ENCODE measurements at places on chromosomes 11 and 22.

DNA sequence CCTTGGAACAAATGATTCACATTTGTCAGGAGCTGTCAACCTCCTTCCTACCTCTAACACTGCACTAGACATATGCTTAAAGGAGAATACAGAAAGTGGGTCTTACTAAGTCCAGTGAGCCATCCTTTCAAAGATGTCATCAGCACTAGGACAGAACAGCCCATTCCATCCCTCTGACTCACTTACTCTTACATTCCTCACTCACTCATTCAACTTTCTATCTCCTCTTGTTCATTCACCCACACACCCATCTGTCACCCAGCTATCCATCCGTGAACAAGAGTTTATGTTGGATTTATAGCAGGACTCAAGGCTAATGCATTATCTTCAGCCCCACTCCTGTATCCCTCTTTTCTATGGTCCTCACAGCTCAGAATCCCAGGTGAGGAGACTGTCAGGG, 9.1 kb downstream of the INSC start:
- no peak overlapping the region for H3K27ac ChIP-seq
- H3K36me3 ChIP-seq, result no peaks in the 10 kb centered on the region
- H3K27me3 ChIP-seq, result no peaks in the 10 kb centered on the region

DNA sequence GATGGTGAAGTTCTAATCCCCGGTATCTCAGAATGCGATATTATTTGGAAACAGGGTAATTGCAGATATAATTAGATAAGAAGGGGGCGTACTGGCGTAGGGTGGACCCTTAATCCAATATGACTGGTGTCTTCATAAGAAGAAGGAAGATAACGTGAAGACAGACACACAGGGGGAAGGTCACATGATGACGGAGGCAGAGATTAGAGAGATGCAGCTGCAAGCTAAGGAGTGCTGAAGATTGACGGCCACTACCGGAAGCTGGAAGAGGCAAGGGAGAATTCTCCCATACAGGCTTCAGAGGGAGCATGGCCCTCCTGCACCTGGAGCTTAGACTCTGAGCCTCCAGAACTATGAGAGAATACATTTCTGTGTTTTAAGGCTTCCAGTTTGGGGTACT, 54.8 kb downstream of the MIAT start:
- H3K36me3 ChIP-seq, result peaks cover 32% of the 10 kb centered on the region
- H3K4me3 ChIP-seq, result no peak overlapping the region
- H3K27me3 ChIP-seq, result no peaks in the 10 kb centered on the region
- H3K4me1 ChIP-seq, result no peaks in the 10 kb centered on the region

- H3K4me1 ChIP-seq, result peaks cover 24% of the 10 kb centered on the region
- no peak overlapping the region for H3K27ac ChIP-seq
- H3K36me3 ChIP-seq, result no peaks in the 10 kb centered on the region
- no peak for ATAC-seq
- H3K4me3 ChIP-seq, result no peak overlapping the region
Measured at GRCh38 chr11:15616130-15617105, 501.7 kb downstream of the INSC start.

DNA sequence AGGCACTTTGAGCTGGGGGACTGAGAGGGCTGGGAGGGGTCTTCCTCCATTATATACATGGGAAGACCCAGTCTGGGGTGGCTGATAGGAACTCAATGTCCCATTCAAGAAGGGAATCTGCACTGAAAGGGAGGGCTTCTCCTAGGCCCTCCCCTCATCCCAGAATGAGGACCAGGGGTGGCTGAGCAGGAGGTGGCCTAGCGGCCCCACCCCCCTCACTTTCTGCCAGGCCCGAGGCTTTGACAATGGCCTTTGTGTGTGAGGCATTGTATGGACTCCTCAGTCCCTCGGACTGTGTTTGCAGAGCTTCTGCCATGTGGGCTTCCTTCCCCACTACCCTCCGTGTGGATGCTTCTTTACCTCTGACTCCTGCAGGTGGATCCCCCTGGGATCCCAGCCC, 65.7 kb downstream of the NECTIN1 start:
- H3K27me3 ChIP-seq, result peaks cover 4% of the 10 kb centered on the region
- H3K4me1 ChIP-seq, result peaks cover 9% of the 10 kb centered on the region
- H3K27ac ChIP-seq, result no peak overlapping the region
- H3K36me3 ChIP-seq, result peaks cover 15% of the 10 kb centered on the region
- no peak overlapping the region for H3K4me3 ChIP-seq
- no peak for ATAC-seq

- ATAC-seq, result no peak
- no peaks in the 10 kb centered on the region for H3K4me1 ChIP-seq
- no peaks in the 10 kb centered on the region for H3K27me3 ChIP-seq
Measured at GRCh38 chr11:15599376-15599775, 484.7 kb downstream of the INSC start.

DNA sequence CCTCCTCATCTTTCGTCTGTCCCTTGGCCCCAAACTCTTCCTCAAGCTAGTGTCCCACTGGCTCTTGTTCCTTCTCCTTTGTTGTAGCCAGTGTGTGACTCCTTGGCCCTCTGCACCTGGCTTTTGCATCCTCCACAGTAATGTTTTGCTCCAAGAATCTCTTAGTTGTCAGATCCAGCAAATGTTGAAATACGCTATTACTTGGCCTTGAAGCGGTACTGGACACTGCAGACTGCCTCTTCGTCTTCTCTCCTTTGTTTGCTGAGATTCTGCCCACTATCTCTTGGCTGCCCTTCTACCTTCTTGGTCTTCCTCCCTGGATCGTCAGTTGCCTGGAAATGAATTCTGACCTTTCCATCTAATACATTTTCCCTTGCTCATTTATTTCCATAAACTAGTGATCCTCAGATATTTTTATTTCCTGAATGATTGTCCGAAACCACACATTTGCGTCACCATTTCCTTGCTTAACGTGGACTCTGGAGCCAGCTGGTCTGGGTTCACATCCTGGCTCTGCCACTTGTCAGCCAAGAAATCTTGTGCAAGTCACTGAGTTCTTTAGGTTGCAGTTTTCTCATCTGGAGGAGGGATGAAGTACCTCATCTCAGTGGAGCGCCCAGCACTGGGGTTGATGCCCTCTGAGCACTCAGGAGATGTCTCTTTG, 113.6 kb downstream of the LDLRAD3 start:
- no peaks in the 10 kb centered on the region for H3K4me1 ChIP-seq
- no peak overlapping the region for H3K4me3 ChIP-seq
- peak; percentile 88 for ATAC-seq
- no peaks in the 10 kb centered on the region for H3K36me3 ChIP-seq
- no peaks in the 10 kb centered on the region for H3K27me3 ChIP-seq
- no peak overlapping the region for H3K27ac ChIP-seq

DNA sequence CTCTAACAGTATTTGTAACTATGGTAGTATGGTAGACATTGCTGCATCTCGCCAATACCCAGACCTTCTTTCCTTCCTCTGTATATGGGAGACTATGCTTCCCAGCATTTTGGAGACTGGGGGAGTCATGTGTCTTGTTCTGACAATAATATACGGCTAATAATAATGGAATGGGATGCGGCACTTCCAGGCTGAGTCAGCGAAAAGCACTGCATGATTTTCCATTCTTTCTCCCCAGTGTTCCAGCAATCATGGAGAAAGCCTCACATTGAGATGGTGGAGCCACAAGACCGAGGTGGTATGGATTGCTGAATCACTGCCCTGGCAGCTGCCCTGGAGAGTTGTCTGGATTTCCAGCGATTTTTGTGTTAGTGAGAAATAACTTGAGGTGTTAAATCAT, 77.1 kb upstream of the FIBIN start:
- H3K4me3 ChIP-seq, result no peak overlapping the region
- no peaks in the 10 kb centered on the region for H3K27me3 ChIP-seq
- no peaks in the 10 kb centered on the region for H3K4me1 ChIP-seq
- no peak for ATAC-seq
- no peak overlapping the region for H3K27ac ChIP-seq
- H3K36me3 ChIP-seq, result no peaks in the 10 kb centered on the region

DNA sequence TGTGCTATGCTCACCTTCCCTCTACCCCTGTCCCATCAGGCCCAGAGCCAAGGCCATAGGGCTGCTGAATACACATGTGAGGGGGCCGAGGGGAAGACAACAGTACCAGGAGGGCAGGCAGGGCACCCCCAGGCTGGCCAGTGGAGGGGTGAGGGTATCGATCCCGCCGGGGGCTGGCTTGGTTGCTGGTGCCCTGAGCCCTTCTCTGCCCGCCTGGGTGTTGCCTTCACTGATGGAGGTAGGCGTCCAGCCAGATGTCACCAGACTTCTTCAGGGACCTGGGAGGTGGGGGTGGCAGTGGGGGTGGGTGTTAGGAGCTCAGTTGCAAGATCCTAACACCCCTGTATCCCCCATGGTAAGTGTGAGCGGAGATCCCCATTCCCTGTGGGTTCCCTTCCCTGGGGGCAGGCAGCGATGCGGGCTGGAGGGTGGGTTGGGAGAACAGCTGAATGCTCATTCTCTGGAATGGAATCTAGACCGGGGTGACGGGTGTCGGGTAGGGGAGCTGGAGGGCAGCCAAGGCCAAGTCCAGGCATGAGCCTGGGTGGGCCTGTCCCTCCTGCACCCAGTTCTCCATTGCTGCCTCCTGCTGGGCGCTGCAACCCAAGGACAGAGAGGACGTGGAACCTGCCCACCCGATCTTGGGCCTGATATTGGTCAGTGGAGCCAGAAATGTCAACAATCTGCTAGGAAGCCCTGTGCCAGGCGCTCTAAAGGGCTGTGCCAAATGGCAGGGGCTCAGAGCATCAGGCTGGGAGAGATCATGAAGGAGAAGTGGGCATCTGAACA, 17.6 kb downstream of the FADS3 start:
- peaks cover 3% of the 10 kb centered on the region for H3K4me1 ChIP-seq
- no peak overlapping the region for H3K27ac ChIP-seq
- peaks cover 60% of the 10 kb centered on the region for H3K36me3 ChIP-seq
- no peak overlapping the region for H3K4me3 ChIP-seq
- ATAC-seq, result no peak

- H3K27ac ChIP-seq, result no peak overlapping the region
- no peaks in the 10 kb centered on the region for H3K36me3 ChIP-seq
- H3K27me3 ChIP-seq, result no peaks in the 10 kb centered on the region
- H3K4me3 ChIP-seq, result no peak overlapping the region
- no peaks in the 10 kb centered on the region for H3K4me1 ChIP-seq
Measured at GRCh38 chr11:112590764-112591163, 330.1 kb upstream of the PLET1 start.

GRCh38 chr11:82261367-82261766, 472.3 kb downstream of the FAM181B start:
- no peak overlapping the region for H3K4me3 ChIP-seq
- no peak overlapping the region for H3K27ac ChIP-seq
- no peaks in the 10 kb centered on the region for H3K4me1 ChIP-seq
- no peak for ATAC-seq

DNA sequence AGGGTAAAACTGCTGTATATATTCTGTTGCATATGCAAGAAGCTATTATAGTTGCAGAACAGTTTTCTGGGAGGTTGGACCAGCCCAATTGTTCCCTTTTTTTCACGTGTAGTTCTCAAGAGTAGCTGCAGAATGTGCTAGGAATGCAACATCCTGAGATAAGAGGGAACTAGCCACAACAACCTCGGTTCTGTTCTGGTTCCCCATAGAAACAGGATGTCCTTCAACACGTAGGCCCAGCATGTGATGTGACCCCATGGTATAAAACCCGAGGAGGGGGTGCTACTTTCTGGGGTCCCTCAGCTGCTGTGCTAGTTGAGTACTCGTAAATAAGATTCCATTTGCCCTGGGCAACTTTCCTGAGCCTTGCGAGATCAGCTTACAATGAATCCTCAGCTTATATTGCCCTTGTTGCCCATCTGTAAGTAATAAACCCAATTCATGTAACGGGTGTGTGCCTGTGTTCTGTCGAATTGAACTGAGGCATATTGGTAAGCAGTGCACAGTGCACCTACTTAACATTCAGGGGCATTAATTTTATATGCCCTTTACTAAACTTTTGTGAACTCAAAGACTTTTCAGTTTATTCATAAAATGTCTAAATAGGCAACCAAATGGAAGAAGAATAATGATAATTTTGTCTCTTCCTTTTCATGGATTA, 23.0 kb upstream of the TRAF6 start:
- H3K36me3 ChIP-seq, result no peaks in the 10 kb centered on the region
- no peaks in the 10 kb centered on the region for H3K4me1 ChIP-seq

GRCh38 chr11:44761551-44761961, 34.8 kb downstream of the TSPAN18 start:
- no peaks in the 10 kb centered on the region for H3K27me3 ChIP-seq
- peaks cover 71% of the 10 kb centered on the region for H3K4me1 ChIP-seq
- no peak overlapping the region for H3K4me3 ChIP-seq
- ATAC-seq, result no peak
- peaks cover 6% of the 10 kb centered on the region for H3K36me3 ChIP-seq

- no peaks in the 10 kb centered on the region for H3K36me3 ChIP-seq
- no peaks in the 10 kb centered on the region for H3K27me3 ChIP-seq
- no peak overlapping the region for H3K27ac ChIP-seq
Measured at GRCh38 chr11:94676814-94677213, 91.3 kb upstream of the AMOTL1 start.

DNA sequence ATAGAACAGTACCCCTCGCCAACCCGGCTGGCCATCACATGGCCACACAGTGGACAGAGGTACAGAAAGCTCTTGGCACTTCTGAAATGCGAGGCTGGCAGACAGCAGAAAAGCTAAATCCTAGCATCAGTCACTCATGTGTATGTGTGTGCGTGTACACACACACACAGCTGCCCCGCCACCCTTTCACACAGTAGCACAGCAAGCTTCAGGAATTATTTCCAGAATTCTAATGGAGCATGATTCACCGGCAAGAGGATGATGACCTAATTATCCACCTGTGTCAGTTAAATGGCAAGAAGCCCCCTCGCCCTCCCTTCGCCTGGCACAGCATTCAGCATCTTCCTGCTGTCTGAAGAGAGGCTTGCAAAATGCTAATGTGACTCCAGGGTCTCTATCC, 336.0 kb downstream of the SHANK2 start:
- no peak for ATAC-seq
- H3K4me3 ChIP-seq, result no peak overlapping the region
- H3K27me3 ChIP-seq, result no peaks in the 10 kb centered on the region
- H3K36me3 ChIP-seq, result no peaks in the 10 kb centered on the region

GRCh38 chr22:45783690-45784089, 112.1 kb downstream of the ATXN10 start:
- no peaks in the 10 kb centered on the region for H3K36me3 ChIP-seq
- H3K4me3 ChIP-seq, result no peak overlapping the region
- H3K27me3 ChIP-seq, result no peaks in the 10 kb centered on the region
- ATAC-seq, result no peak
- H3K4me1 ChIP-seq, result peaks cover 4% of the 10 kb centered on the region
- no peak overlapping the region for H3K27ac ChIP-seq

GRCh38 chr22:19761725-19762567, 1.4 kb downstream of the TBX1 start:
- H3K27ac ChIP-seq, result no peak overlapping the region
- H3K4me1 ChIP-seq, result peaks cover 52% of the 10 kb centered on the region
- H3K4me3 ChIP-seq, result no peak overlapping the region
- no peaks in the 10 kb centered on the region for H3K36me3 ChIP-seq

GRCh38 chr11:1942558-1943260, 4.4 kb upstream of the MRPL23 start:
- H3K4me3 ChIP-seq, result no peak overlapping the region
- H3K36me3 ChIP-seq, result no peaks in the 10 kb centered on the region
- H3K27ac ChIP-seq, result no peak overlapping the region

- no peaks in the 10 kb centered on the region for H3K4me1 ChIP-seq
- H3K4me3 ChIP-seq, result no peak overlapping the region
- H3K27ac ChIP-seq, result no peak overlapping the region
- H3K27me3 ChIP-seq, result peaks cover 48% of the 10 kb centered on the region
Measured at GRCh38 chr22:48807155-48807554, 1020.5 kb downstream of the BRD1 start.

- H3K36me3 ChIP-seq, result peaks cover 11% of the 10 kb centered on the region
- peak overlapping the region; percentile 58 for H3K27ac ChIP-seq
- H3K27me3 ChIP-seq, result peaks cover 34% of the 10 kb centered on the region
- ATAC-seq, result no peak
- H3K4me3 ChIP-seq, result no peak overlapping the region
- H3K4me1 ChIP-seq, result peaks cover 13% of the 10 kb centered on the region
Measured at GRCh38 chr11:119417726-119418540, 5.0 kb downstream of the THY1 start.

Measured in gastroesophageal sphincter (tissue), 4 donors.